SJSA1 (cell line): ENCODE measurements at places on chromosomes 1 and 21. TPM values are rescaled to one million over a fixed set of nuclear protein-coding genes. Genes with fewer than 3 reads are reported as not detected.
A peak's percentile ranks its signal among the peaks of the same experiment; 100 is the strongest.

DNA sequence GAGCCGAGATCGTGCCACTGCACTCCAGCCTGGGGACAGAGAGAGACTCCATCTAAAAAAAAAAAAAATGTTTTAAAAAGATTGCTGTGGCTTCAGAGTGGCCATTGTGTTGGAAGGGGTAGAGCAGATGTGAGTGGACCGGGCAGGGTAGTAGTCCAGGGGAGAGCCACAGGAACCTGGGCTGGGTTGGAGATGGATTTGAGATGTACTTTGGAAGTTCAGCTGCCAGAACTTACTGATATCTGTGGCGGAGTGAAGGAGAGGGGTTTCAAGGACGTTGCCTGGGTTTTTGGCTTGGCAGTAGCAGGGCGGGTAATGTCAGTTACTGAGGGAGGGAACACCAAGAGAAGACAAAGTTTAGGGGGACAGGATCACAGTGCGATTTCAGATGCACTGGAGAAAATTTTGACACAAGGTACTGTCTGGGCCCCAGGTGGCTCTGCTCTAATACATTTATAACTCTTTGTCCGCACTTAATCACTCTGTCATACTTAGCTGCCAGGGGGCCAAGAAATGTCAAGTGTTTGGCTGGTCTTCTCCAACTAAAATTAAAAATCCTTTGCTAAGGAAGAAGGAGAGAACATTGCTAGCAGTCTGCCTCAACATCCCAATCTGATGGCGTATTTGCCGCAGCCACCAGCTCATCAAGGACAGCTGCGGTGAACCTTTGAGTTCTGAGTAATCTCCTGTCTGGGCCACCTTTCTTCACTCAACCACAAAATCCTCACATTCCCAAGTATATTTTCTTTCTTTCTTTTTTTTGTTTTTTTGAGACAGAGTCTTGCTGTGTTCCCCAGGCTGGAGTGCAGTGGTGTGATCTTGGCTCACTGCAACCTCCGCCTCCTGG is 9.6 kb downstream of the EPHX1 start:
- DNase-seq: no peak
- H3K27ac ChIP-seq: no peak overlapping the region
- peaks cover 32% of the 10 kb centered on the region for H3K4me1 ChIP-seq
- H3K36me3 ChIP-seq: peaks cover 24% of the 10 kb centered on the region
- no peaks in the 10 kb centered on the region for H3K27me3 ChIP-seq

- DNase-seq: peak; percentile 75
- H3K27me3 ChIP-seq: peaks cover 26% of the 10 kb centered on the region
- H3K4me3 ChIP-seq: peak overlapping the region; percentile 76
- peak overlapping the region; percentile 97 for H3K27ac ChIP-seq
- H3K36me3 ChIP-seq: peaks cover 56% of the 10 kb centered on the region
Observed at GRCh38 chr1:85581802-85582686, 1.5 kb downstream of the CCN1 start.

- no peak overlapping the region for H3K4me3 ChIP-seq
- H3K27ac ChIP-seq: no peak overlapping the region
- H3K4me1 ChIP-seq: no peaks in the 10 kb centered on the region
- H3K27me3 ChIP-seq: no peaks in the 10 kb centered on the region
Observed at GRCh38 chr1:87273291-87273690, 55.4 kb upstream of the LMO4 start.

PTPN7 gene
- not detected in 2 replicates for total RNA-seq

PRAMEF27 gene
- total RNA-seq: not detected in 2 replicates
